ENCODE measurements at places on chromosomes 11 and 22.

- no peak for DNase-seq
These were observed 1.1 kb upstream of the ADM start for GRCh38 chr11:10303558-10304363.

DNA sequence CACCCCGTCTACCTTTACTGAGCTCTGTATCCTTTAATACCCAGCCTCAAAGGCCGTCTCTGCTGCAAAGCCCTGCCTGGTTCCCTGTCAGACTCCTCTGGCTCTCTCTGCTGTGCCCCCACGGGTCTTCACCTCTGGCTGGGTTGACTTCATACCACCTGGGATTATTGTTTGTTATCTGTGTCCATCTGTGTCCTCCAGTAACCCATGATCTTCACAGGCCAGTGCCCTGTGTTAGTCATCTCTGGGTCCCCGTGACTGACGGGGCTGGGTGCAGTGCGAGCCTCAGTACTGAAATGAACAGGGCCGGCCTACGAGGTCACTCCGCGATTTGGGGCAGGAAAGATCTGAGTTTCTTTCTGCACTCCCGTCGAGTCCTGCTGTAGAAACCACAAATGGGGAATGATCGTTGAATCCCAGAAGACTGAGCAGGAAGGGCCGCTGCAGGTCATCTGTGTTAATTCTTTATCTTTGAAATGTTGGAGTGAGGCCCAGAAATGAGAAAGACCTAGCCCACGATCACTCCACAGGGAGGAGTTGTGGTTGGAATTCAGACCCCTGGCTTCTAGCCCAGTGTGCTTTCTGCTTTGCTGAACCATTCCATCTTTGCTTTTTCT, 12.3 kb upstream of the TUB start:
- no peak for DNase-seq

DNA sequence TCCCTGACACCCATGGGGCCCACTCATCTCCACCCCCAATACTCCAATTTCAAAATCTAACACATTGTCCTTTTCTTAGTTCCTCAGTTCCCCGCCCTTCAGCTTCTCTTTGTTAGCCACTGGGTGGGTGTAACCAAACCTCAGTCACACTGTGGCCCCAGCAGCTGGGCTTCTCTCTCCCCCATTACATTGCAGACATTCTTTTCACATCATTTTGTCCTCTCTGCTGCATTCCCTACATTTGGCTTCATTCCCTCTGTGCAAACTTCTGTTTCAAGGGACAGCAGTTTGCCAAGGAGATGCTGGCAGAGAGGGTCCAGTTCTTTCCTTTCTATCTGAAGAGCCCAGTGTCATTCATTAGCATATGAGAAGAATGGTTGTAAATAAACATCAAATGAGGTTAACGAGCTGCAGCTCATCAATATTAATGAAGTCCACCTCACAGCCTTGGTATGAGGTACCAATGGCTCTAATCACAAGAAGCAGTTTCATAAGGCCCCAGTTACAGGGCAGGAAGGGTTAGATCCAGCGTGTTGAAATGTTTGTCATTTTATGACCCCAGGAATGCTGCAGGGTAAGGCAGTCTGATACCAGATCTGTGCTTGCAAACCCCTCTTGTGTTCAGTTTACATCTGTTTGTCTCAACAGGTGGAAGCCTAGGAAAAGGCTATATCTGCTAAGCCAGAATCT, 72.3 kb downstream of the ARFGAP2 start:
- DNase-seq = no peak

DNA sequence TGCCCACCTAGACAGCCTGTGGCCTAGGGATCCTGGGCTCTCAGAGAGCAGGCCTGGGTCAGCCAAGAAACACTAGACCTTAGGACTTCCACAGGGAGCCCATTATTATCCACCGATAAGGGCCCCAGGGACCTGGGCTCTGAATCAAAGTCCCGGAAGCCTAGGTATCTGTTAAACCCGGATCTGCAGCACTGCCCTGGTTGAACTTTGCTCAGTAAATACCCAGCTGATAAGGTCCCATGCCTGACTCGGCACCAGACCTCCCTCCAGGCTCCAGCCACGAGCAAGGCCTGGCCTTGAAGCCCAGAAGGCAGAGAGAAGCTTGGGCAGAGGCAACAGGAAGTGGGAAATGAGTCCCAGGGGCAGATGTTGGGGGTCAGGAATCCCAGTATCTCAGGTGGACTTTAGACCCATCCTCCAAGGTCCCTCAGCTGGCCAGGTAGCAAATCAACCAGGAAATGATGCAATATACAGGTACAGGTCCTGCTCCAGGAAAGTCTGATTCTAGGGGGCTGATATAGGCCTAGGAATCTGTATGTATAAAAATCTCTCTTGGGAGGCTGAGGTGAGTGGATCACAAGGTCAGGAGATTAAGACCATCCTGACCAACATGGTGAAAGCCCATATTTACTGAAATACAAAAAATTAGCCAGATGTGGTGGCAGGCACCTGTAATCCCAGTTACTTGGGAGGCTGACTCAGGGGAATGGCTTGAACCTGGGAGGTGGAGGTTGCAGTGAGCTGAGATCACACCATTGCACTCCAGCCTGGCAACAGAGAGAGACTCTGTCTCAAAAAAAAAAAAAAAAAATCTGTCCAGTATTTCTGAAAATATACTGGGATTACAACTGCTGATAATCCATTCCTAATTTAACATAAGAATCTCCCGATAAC, 18.7 kb downstream of the POU2AF1 start:
- no peak for DNase-seq

DNA sequence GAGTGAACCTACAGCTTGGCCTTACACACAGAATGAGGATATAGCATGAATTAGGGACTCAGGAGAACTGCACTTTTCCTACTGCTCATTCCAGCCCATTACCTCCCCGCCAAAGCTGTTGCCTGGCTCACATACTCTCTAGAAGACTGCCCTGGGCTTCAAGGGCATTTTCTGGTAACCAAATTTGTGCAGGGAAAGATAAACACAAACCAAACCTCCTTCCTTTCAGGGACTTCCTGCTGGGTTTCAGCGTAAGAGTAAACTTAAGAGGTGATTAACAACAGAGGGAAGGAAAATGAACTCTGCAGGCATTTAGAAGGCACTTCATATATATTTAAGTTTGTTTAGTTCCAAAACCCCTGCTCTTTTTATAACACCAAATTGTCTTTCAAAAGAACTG, 194.9 kb downstream of the SWAP70 start:
- DNase-seq = no peak

DNA sequence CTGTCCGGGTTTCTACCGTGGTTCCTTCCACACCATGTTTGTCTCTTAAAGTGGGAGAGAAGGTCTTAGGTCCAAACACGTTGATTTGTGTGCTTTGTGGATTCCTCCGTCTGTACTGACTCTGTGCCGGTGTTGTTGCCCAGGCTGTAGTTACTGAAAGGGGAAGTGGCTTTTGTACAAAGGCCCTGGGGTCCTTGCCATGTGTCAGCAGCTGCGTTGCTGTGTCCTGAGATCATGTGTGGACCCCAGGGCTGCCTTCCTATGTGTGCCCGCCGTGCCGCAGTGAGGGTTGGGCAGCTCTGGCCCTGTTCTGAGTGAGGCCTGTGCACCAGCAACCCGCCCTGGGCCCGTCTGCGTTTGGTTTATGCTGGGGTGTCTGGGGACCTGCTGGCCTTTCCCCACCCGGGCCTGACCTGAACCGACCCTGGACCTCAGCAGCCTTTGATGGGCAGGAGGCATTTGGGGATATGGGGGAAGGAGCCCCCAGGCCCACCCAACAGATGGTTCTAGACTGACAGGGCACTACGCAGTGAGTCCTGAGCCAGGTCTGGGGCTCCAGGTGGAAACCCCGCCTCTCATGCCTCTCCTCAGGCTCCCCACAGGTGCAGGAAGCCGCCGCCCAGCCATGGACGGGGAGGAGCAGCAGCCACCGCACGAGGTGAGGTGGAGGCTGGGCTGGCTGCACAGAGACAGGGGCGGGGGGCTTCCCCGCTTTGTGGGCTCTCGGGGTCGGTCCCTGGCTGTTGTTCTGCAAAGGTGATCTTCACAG, 6.9 kb downstream of the TRABD start:
- DNase-seq = no peak

- DNase-seq = no peak
These were observed 155.6 kb downstream of the BRD1 start for GRCh38 chr22:49672014-49672516.

DNA sequence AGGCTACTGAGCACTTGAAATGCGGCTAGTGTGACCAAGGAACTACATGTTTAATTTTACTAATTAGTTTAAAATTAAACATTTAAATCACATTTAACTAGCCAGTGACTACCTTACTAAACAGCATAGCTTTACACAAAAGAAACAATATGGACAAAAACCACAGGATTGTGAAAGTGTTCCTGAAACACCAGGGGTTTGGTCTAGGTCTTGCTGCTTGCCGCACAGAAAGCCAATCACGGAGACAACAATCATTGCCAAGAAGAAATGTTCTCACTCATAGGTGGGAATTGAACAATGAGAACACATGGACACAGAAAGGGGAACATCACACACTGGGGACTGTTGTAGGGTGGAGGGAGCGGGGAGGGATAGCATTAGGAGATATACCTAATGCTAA, 309.5 kb downstream of the C11orf87 start:
- no peak for DNase-seq

DNA sequence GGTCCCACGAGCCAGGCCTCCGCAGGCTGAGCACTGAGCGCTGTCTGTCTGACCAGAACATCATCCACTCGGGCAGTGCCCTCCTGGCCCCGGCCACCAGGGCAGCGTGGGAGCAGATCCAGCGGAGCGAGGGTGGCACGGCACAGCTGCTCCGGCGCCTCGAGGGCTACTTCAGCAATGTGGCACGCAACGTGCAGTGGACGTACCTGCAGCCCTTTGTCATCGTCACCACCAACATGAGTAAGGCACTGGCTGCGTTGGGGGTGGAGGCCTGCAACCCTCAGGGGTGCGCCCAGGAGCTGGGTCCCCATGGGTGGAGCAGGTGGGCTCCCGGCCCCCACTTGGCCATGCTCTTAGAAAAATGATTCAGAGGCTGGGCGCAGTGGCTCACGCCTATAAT, 49.7 kb upstream of the PRODH start:
- no peak for DNase-seq

GRCh38 chr11:3186166-3186953, 21.2 kb upstream of the OSBPL5 start:
- no peak for DNase-seq

DNA sequence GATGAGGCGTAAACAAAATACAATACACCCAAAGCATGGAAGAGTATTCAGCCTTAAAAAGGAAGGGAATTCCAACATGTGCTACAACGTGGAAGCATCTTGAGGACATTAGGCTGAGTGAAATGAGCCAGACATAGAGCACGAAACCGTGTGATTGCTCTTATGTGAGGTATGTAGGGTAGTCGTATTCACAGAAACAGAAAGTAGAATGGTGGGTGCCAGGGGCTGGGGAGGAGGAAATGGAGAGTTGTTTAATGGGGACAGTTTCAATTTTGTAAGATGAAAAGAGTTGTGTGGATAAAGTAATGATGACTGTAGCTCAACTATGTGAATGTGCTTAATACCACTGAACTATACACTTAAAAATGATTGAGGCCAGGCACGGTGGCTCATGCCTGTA, 10.2 kb upstream of the KMT5B start:
- DNase-seq = no peak

GRCh38 chr22:31942091-31942490, 2.2 kb upstream of the YWHAH start:
- DNase-seq = no peak

DNA sequence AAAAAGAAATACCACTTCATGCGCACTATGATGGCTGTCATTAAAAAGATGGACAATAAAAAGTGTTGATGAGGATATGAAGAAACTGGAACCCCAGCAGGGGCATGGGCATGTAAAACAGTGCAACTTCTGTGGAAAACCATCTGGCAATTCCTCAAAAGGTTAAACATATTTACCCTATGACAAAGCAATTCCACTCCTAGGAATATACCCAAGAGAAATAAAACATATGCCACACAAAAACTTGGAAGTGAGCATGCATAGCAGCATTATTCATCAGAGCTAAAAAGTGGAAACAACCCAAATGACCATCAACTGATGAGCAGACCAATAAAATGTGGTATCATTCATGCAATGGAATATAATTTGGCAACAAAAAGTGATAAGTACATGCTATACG, 50.1 kb downstream of the LRRC32 start:
- no peak for DNase-seq

DNA sequence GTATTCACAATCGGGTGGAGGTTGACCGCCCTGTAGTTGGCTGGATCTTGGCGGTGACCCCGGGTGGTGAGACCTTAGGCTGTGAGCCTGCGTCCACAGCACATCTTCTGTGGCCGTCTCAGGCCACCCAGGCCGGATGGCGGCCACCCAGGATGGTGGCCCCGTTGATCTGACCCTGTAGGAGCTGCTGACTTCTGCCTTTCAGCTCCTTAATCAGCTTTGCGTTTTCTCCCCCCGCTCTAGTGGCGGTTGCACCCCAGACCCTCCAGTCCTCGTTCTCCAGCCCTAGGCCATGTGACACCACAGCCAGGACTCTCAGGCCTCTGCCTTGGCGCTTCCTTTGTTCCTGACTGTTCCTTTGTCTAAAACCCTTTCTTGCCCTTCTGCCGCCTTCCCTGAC, 244.0 kb downstream of the TBC1D22A start:
- no peak for DNase-seq

DNA sequence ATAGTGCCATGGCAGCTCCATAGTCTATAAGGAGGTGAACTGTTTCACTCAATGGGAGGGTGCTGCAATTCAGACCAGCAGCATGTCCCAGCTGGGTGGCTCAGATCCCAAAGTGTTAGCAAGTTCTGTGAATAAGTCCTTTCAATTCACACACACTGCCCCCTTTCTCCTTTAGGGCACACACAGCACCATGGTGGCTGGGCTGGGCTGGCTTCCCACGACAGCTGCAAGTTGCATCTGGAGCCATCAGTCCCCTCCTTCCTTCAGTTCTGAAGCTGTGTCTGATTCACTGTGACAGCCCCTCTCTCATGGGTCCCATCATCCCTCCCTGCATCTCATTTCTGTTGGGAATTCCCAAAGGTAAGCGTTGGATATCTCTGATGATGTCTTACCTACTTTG, 324.1 kb upstream of the NCAM1 start:
- no peak for DNase-seq

DNA sequence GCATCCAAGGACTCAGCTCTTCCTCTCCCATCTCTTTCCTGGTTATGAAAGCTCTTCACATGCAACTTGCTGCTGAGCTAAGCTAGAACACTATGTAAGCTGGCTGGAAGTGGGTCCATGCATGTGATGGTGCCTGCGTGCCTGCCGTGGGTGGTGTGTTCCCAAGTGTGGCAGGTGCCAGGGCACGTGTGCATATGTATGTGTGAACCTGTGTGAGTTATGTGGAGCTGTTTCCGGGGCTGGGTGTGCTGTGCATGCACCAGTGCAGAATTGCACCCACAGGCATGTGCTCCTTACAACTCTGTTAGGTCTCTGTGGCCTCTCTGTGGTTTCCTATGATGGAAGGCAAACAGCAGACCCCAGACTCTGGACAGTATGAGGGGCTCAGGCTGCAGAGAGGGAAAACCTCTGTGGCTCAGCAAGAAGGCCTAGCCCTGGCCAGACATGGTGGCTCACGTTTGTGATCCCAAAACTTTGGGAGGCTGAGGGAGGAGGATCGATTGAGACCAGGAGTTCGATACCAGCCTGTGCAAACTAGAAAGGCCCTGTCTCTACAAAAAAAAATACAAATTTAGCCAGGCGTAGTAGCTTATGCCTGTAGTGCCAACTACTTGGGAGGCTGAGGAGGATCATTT, 4.1 kb upstream of the P2RY6 start:
- no peak for DNase-seq

- no peak for DNase-seq
These were observed 61.7 kb upstream of the CHRNA10 start for GRCh38 chr11:3732671-3733436.
